ENCODE measurements at places on chromosomes 13 and 19.

DNA sequence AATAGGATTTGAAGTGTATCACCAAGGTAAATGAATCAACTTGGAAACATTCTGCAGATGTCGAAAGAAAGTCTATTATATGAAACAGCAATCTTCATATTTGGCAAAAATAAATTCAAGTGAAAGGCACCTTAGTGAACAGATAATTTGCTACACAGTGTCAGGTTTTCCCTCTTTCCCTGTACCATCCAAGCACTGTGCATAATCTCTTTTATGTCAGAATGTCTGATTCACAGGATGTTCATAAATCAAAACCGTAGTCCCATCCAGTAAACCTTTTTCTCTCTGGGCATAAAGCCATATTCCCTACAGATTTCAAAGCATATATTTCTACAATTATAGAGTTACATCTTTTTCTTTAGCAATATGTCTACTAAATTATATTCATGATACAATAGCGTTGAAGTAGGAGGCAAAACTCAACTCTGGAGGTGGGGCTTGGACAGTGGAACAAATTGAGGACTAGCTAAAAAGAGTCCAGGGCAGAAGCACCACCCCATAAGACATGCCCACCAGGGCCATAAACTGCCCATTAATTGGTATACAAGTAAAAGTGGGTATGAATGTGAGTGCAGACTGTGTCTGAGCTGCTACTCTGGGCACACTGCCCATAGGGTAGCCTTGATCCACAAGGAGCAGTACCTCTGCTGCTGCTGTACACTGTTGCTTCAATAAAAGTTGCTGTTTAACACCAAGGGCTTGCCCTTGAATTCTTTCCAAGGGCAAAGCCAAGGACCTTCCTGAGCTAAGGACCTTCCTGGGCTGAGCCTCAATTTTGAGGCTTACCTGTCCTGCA is 72.1 kb upstream of the MYCBP2 start:
- DNase-seq: no peak
- H3K27ac ChIP-seq: no peak overlapping the region
- H3K4me1 ChIP-seq: peaks cover 14% of the 10 kb centered on the region
- H3K4me3 ChIP-seq: no peak overlapping the region

DNA sequence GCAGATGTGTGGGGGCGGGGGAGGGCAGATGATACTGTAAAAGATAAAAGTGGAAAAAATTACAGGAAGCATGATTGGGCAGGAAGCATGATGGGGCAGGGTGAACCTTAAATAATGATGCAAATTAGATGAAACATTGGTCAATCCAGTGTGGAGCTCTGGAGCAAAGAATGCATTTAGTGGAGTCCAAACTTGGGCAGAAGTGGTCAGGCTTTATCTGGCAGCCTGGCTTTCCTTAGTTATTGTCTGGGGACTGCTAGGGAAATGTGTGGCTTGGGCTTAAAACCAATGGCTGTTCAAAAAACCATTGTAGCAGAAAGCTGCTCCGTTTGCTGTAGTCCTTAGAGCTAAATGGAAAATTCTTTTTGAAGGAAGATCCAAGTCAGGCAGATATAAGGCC is 1077.3 kb upstream of the MIR17HG start:
- no peaks in the 10 kb centered on the region for H3K27me3 ChIP-seq
- 0 out of 2 replicates have a peak, but pooled peaks cover 4% of the 10 kb centered on the region for H3K4me1 ChIP-seq
- H3K27ac ChIP-seq: no peak overlapping the region
- no peak overlapping the region for H3K4me3 ChIP-seq
- no peaks in the 10 kb centered on the region for H3K36me3 ChIP-seq

DNA sequence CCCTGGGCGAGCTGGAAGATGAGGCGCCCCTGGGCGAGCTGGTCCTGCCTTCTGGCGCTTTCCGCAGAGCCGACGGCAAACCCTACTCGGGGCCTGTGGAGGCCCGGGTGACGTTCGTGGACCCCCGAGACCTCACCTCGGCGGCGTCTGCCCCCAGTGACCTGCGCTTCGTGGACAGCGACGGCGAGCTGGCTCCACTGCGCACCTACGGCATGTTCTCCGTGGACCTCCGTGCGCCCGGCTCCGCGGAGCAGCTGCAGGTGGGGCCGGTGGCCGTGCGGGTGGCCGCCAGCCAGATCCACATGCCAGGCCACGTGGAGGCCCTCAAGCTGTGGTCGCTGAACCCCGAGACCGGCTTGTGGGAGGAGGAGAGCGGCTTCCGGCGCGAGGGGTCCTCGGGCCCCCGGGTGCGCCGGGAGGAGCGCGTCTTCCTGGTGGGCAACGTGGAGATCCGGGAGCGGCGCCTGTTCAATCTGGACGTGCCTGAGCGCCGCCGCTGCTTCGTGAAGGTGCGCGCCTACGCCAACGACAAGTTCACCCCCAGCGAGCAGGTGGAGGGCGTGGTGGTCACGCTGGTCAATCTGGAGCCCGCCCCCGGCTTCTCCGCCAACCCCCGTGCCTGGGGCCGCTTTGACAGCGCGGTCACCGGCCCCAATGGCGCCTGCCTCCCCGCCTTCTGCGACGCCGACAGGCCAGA is 6.3 kb downstream of the CILP2 start:
- no peak overlapping the region for H3K4me3 ChIP-seq
- no peak overlapping the region for H3K27ac ChIP-seq
- DNase-seq: no peak
- no peaks in the 10 kb centered on the region for H3K27me3 ChIP-seq
- no peaks in the 10 kb centered on the region for H3K36me3 ChIP-seq

GRCh38 chr13:82867284-82867683 is 1015.0 kb downstream of the SLITRK1 start:
- no peak for DNase-seq
- H3K27me3 ChIP-seq: no peaks in the 10 kb centered on the region
- H3K36me3 ChIP-seq: no peaks in the 10 kb centered on the region
- no peak overlapping the region for H3K27ac ChIP-seq

DNA sequence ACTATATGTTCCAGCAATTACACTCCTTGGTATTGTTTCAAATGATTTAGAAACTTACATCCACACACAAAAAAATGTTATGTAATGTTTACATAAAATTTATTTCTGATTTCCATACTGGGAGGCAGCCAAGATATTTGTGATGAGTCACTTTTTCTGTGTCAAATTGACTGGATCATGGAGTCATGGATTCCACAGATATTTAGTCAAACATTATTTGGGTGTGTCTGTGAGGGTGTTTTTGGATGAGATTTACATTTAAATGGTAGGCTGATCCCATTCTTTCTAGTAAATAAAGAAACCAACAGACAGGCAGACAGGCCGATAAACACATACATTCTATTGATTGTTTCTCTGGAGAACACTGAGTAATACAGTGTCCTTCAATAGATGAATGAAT is 562.8 kb downstream of the SLITRK6 start:
- H3K4me3 ChIP-seq: no peak overlapping the region
- no peaks in the 10 kb centered on the region for H3K27me3 ChIP-seq
- no peaks in the 10 kb centered on the region for H3K36me3 ChIP-seq
- no peaks in the 10 kb centered on the region for H3K4me1 ChIP-seq

- no peaks in the 10 kb centered on the region for H3K27me3 ChIP-seq
- H3K27ac ChIP-seq: no peak overlapping the region
- H3K36me3 ChIP-seq: no peaks in the 10 kb centered on the region
- no peak for DNase-seq
These were observed 22.6 kb downstream of the NLRP4 start for GRCh38 chr19:55858969-55859368.

DNA sequence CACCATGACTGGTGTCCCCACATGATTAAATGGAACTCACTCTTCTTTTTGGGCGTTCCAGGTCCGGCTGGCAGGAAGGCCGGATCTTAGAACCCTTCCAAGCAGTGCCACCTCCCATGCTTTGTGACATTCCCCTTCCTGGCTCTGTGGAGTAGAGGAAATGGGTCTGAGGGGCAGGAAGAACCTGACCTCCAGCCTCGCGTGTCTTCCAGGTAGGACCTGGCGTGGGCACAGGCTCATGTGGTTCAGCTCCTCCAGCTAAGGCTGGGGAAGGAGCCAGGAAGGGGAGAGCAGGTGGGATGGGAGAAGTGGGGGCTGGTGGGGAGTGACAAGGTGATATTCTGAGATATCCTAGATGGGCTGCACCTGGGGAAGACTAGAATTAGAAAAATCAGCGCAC is 2.1 kb downstream of the TMEM255B start:
- DNase-seq: no peak
- H3K4me1 ChIP-seq: 0 out of 2 replicates have a peak, but pooled peaks cover 5% of the 10 kb centered on the region
- peaks cover 23% of the 10 kb centered on the region for H3K27me3 ChIP-seq
- no peak overlapping the region for H3K4me3 ChIP-seq

GRCh38 chr13:27182844-27183497 is 11.4 kb upstream of the USP12 start:
- no peaks in the 10 kb centered on the region for H3K27me3 ChIP-seq
- peaks cover 17% of the 10 kb centered on the region for H3K4me1 ChIP-seq
- H3K36me3 ChIP-seq: no peaks in the 10 kb centered on the region
- peak; percentile 97 for DNase-seq
- H3K27ac ChIP-seq: peak overlapping the region; percentile 78

- no peak overlapping the region for H3K27ac ChIP-seq
- DNase-seq: no peak
- no peaks in the 10 kb centered on the region for H3K4me1 ChIP-seq
- no peaks in the 10 kb centered on the region for H3K36me3 ChIP-seq
- H3K4me3 ChIP-seq: no peak overlapping the region
These were observed 22.3 kb upstream of the PIK3R2 start for GRCh38 chr19:18130523-18131242.

- H3K27me3 ChIP-seq: no peaks in the 10 kb centered on the region
- peaks cover 8% of the 10 kb centered on the region for H3K4me1 ChIP-seq
- no peak overlapping the region for H3K4me3 ChIP-seq
- DNase-seq: peak; percentile 63
- H3K36me3 ChIP-seq: no peaks in the 10 kb centered on the region
These were observed 104.7 kb upstream of the KL start for GRCh38 chr13:32911506-32911905.

GRCh38 chr13:48776401-48776800 is 122.7 kb downstream of the CYSLTR2 start:
- H3K27me3 ChIP-seq: 0 out of 2 replicates have a peak, but pooled peaks cover 3% of the 10 kb centered on the region
- peak; percentile 40 for DNase-seq
- 0 out of 2 replicates have a peak, but pooled peaks cover 5% of the 10 kb centered on the region for H3K36me3 ChIP-seq
- peaks cover 29% of the 10 kb centered on the region for H3K4me1 ChIP-seq
- 0 out of 2 replicates have a peak overlapping the region, but pooled peaks have one; percentile 69 for H3K27ac ChIP-seq

- H3K36me3 ChIP-seq: no peaks in the 10 kb centered on the region
- H3K27me3 ChIP-seq: no peaks in the 10 kb centered on the region
- DNase-seq: no peak
- no peak overlapping the region for H3K27ac ChIP-seq
- H3K4me1 ChIP-seq: no peaks in the 10 kb centered on the region
- no peak overlapping the region for H3K4me3 ChIP-seq
These were observed 411.2 kb downstream of the FGF9 start for GRCh38 chr13:22082030-22082429.
